Posterior cingulate gyrus (tissue), 11 donors: ENCODE measurements at places on chromosomes 6 and 20.

GRCh38 chr6:110617057-110617456 is 140.6 kb upstream of the SLC22A16 start:
- DNase-seq: no peak

DNA sequence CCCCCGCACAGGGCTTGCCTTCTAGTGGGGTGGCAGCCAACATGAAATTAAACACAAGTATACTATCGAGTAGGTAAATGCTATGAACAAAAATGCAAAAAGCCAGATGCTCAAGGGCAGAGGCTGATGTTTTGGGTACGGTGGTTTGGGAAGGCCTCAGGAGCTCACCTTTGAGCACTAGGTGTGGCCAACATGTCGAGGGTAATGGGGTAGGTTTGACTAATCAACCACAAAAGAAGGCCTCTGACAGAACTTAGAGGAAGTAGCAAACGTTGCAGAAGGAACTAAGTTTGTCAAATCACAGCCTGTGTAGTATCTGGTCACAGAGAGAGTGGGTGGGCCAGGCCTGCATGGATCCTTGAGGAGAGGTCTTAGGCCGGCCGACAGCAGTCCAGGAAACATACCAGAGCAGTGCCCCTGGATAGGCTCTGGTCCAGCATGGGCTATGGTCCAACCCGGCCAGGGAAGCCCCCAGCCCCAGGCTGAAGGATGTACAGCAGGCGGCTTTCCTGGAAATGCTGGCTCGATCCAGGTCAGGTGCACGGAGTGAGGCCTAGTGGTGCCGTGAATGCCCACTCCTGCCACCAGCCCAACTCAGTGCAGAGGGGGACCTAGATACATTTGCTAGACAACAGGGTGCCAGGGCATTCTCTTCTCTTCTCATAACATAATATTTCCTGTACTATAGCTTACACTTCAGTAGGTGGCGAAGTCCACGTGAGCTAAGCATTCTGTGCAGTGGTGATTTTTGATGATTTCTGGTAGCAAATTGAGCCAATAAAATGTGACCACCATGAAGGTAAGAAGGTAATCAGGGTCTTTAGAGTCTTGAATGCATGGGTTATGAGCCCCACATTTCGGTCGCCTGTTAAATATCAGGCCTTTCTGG is 56.3 kb upstream of the CD93 start:
- peak; percentile 73 for DNase-seq

GRCh38 chr20:62611012-62611411 is 31.3 kb upstream of the SLCO4A1 start:
- peak; percentile 33 for DNase-seq

DNA sequence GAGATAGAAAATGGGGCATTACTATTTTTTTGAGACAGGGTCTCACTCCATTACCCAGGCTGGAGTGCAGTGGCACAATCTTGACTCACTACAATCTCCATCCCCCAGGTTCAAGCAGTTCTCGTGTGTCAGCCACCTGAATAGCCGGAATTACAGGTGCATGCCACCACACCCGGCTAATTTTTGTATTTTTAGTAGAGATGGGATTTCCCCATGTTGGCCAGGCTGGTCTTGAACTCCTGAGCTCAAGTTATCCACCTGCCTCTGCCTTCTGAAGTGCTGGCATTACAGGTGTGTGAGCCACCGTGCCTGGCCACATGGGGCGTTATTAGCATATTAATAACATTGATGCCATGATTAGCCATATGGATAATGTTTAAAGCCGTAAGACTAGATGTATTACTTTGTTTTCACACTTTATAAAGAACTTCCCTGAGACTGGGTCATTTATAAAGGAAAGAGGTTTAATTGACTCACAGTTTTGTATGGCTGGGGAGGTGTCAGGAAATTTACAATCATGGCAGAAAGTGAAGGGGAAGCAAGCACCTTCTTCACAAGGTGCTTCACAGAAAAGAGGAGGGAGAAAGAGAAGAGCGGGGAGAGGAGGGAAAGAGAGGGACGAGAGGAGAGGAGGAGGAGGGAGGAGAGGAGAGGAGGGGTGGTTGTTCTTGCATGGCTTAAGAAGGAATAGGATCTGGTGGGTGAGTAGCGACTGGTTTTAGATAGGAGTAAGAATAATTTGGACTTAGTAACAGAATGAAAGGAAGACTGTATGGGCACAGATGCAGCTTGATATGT is 51.9 kb downstream of the MYO6 start:
- DNase-seq: no peak

GRCh38 chr6:91276315-91276714 is 689.4 kb upstream of the MAP3K7 start:
- no peak for DNase-seq

- no peak for DNase-seq
These were observed 31.7 kb downstream of the SAMHD1 start for GRCh38 chr20:36919715-36920333.

DNA sequence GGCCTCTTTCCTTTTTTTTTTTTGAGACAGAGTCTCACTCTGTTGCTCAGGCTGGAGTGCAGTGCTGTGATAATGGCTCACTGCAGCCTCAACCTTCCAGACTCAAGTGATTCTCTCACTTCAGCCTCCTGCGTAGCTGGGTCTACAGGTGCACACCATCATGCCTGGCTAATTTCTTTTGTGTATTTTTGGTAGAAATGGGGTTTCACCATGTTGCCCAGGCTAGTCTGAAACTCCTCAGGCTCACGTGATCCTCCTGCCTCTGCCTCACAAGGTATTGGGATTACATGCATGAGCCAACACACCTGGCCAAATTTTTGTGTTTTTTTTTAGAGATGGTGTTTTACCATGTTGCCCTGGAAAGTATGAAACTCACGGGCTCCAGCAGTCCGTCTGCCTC is 29.3 kb downstream of the SRC start:
- DNase-seq: no peak

GRCh38 chr20:59323731-59324130 is 23.3 kb downstream of the EDN3 start:
- DNase-seq: no peak

DNA sequence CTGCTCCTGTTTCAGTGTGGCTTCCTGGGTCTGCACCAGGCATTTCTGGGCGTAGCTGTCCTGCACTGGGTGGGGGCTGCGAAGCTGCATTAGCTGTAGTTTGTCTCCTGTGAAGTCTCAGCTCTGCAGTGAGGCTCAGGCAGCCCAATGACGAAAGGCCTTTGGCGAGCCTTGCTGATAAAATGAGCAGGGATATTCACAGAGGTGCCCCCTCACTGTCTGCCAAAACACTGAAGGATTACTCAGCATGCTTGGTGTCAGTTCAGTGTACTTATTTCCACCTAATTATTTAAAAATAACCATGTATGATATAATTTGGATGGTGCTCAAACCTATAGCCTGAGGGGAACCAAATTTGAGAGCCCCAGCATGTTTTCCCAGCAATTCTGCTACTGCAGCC is 73.5 kb downstream of the ECT2L start:
- no peak for DNase-seq

DNA sequence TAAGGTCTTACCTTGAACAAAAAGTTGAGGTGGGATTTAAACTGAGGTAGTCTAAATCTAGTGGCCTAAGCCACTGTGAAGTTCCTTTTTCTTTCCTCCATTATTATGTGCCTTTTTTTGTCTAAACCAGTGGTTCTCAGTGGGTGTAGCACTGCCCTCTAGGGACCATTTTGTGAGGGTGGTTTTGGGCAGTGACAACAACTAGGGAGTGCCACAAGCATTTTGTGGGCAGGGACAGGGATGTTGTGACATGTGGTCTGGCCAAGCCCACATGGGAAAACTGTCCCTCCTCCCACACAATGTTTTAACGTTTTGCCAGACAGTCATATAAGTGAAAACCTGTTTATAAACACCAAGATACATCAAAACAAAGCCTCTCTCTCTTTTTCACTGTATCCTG is 899.4 kb upstream of the FLRT3 start:
- peak; percentile 56 for DNase-seq

DNA sequence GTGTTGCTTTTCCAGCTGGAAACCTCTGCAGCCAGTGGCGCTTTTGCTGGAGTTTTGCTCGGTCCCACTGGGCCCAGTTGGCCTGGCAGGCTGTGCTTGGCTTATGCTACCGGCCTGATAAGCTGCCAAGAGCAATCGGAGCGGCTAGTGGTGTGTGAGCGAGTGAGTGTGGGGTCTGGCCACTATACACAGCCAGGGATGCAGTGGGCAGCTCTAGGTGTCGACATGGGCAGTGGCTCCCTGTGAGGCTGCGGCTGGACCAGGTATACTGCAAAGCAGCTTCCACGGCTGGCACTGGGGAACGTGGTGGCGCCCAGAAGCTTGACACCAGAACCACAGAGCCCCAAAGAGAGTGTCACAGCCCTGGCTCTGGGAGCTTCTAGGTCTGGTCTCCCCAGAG is 996.5 kb downstream of the GRIK2 start:
- DNase-seq: no peak

- DNase-seq: no peak
These were observed 47.4 kb upstream of the SRF start for GRCh38 chr6:43123461-43124314.

DNA sequence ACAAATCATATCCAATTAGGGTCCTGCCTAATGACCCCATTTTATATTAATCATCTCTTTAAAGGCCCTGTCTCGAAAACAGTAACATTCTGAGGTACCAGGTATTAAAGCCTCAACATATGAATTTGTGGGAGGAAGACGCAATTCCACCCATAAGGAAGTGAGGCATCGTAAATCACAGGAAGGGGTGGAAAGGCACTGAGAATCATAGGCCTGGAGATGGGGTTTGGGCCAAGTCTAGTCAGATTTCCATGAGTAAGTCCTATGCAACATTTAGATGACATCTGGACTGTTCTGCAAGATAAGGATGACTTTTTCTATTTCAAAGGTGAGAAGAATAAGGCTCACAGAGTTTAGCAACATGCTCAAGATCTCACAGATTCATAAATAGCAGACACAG is 534.0 kb downstream of the KHDRBS2 start:
- DNase-seq: no peak

GRCh38 chr6:132204591-132204990 is 196.7 kb downstream of the MOXD1 start:
- no peak for DNase-seq

DNA sequence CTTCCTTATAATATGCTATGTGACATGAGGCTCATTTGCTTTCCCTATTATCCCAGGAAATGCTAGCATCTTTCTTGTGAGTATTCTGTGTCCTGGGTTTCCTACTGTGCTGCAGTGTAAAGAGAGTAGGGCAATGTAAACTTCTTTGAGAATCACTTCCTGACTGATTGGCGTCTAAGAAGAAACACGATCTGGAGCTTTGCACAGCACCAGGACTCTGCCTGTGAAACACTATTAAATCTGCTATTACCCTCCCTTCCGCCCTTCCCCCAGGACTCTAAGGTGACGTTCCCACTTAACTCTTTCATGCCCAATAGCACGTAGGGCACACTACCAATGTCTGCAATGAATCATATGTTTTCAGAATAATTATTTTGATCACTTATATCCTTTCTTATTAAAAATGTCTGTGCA is 607.3 kb upstream of the CITED2 start:
- DNase-seq: no peak

- peak; percentile 95 for DNase-seq
These were observed 99.1 kb downstream of the HIVEP2 start for GRCh38 chr6:142845624-142846458.

DNA sequence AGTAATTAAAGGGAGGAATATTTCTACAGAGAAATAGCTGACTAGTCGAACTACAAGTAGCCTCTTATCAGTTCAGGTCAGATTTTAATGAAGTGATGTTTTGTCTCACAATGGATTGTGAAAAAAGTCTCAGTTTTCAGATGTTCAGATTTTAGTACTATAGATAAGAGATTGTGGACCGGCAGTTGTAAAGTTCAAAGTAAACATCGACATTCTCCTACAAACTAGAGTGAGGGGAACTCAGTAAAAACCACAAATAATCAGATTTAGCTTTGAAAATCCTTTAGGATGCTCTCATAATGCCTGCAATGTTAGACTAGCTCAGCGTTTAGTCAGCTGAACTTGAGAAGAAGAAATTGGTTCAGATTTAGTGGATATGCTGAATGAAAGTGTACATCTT is 39.9 kb downstream of the RCAN2 start:
- no peak for DNase-seq

DNA sequence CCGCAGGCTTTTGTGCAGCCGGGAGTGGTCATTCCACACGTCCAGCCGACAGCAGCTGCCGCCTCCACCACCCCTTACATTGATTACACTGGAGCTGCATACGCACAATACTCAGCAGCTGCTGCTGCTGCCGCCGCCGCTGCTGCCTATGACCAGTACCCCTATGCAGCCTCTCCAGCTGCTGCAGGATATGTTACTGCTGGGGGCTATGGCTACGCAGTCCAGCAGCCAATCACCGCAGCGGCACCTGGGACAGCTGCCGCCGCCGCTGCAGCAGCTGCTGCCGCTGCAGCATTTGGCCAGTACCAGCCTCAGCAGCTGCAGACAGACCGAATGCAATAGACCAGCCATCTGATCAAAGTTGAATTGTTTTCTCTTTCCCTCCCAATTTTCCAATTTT is 10.6 kb downstream of the RBM24 start:
- no peak for DNase-seq

- DNase-seq: no peak
These were observed 54.7 kb downstream of the FGD2 start for GRCh38 chr6:37060195-37060559.

- no peak for DNase-seq
These were observed 64.4 kb downstream of the TPD52L1 start for GRCh38 chr6:125217992-125218391.

DNA sequence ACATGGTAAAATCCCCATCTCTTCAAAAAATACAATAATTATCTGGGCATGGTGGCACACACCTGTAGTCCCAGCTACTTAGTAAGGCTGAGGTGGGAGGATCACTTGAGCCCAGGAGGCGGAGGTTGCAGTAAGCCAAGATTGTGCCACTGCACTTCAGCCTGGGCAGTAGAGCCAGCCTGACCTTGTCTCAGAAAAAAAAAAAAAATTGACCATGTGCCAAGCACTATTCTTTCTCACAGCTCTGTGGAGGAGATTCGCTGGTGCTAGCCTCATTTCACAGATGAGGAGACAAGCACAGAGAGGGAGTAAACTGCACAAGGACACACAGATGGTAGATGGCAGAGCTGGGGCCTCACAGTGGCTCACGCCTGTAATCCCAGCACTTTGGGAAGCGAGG is 131.8 kb upstream of the JARID2 start:
- DNase-seq: no peak

DNA sequence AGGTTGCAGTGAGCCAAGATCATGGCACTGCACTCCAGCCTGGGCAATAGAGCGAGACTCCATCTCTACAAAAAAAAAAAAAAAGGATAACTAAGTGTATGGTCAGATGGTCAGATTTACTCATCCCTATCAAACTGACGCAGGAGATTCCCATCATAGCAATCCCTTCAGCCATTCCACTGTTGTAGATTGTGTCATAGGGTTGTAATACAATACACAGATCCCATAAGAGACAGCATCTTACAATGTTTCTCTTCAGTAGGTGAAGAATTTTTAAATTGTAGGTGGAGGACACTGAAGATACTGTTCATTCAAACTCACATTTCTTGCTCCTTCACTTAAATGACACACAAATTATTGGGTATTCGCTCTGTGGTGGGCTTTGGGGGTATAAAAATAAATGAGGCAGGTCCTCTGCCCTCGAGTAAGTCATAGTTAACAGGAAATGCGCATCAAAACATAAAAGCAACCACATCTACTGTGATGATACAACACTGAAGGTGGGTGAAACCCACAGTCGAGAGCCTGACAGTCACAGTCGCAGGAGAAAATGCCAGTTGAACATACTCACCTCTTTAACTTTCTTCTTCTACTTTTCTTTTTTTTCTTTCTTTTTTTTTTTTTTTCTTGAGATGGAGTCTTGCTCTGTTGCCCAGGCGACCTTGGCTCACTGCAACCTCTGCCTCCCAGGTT is 205.5 kb downstream of the ZNF217 start:
- DNase-seq: no peak
